ENCODE measurements at places on chromosomes 3 and 15.
A peak's percentile ranks its signal among the peaks of the same experiment; 100 is the strongest.

DNA sequence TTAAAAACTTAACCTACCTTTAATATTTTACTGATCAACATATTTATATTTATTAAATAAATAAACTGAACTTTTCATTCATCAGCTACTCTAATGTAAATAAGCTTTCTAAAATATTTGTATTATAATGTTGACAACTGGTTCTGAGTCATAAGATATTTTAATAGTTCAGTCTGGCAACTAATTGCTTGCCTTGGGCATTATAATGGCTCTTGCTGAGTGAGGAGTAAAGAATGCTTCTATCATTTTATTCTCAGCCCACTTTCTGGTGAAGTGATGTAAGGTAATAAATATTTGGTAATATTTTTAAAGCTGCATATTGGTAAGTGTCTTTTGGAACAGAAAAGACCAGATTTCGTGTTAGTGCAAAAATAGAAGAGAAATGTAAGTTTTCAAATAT is 81.5 kb downstream of the DIPK2A start:
- no peak for DNase-seq

- no peak for DNase-seq
Observed at GRCh38 chr3:168714609-168715240, 619.0 kb upstream of the GOLIM4 start.

DNA sequence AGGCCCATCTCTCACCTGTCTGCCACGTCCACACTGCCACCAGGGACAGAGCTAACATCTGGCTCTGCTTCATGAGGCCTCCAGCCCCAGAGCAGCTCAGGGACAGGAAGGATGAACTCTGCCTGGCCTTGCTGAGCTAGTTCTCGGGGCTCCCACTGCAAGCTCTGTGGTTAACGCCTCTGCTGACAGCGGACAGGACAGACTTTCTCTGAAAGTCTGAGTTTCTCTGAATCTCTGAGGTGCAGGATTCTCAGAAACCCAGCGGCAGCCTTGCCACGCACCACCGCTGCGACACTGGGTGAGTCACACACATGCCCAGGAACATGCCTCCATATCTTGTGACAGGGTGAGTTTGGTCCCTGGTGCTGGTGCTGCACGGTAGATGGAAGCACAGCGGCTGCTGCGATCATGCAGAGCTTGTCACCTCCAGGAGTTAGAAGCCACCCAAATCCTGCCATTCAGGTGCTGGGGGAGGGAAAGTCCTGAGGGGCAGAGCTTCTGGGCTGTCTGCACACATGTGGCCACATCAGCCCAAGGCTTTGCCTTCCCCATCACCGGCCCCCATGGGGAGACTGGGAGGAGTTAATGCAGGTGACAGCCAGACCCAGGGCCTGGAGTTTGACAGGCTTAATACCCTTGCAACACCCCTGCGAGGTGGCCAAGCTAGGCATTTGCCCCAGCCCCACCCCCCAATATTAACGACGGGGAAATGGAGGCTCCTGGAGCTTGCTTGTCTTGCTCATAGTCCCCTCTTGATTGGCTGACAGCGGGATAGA is 267.0 kb downstream of the PLCL2 start:
- DNase-seq, result no peak

- DNase-seq, result peak; percentile 19
Observed at GRCh38 chr3:197793247-197793646, 2.2 kb downstream of the LRCH3 start.

- DNase-seq, result no peak
Observed at GRCh38 chr15:50977162-50977561, 68.7 kb downstream of the AP4E1 start.

GRCh38 chr3:55648591-55649318 is 161.6 kb upstream of the WNT5A start:
- no peak for DNase-seq

DNA sequence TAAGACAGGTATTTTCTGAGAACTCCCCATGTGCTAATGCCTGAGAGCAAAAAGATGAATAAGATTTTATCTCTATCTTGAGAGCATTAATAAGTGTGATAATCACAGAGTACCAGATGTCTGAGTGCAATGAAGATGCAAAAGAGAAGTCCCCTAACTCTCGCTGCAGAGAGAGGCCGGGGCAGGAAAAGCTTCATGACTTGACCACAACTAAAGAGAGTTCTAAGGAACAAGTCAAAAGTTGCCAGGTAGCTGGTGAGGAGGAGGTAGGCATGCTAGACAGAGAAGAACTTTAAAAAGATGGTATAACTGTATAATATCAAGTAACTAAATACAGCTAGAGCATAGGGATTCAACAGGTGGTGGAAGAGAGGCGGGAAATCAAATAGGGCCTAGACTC is 28.8 kb downstream of the MTMR10 start:
- no peak for DNase-seq

DNA sequence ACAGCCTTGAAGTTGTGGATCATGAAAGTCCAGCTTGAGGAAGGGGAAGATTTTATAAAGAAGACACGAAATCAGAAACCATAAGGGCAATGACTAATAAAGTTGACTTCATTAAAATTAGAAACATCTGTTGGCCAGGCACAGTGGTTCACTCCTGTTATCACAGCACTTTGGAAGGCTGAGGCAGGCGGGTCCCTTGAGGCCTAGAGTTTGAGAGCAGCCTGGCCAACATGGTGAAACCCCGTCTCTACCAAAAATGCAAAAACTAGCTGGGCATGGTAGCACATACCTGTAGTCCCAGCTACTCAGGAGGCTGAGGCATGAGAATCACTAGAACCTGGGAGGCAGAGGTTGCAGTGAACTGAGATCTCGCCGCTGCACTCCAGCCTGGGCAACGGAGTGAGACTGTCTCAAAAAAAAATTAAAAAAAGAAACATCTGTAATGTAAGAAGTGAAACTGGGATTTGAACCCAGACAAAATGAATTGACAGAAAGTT is 7.9 kb upstream of the UBXN7 start:
- no peak for DNase-seq

Measured in 8988T (cell line).